Stimulated activated CD4-positive, alpha-beta T cell treated with anti-CD3 and anti-CD28 coated beads, Interleukin-1b, Interleukin-23, amount 100 ng/mL, for 24 hours (primary cell): ENCODE measurements at places on chromosomes 7 and 10.
A peak's percentile ranks its signal among the peaks of the same experiment; 100 is the strongest.

DNA sequence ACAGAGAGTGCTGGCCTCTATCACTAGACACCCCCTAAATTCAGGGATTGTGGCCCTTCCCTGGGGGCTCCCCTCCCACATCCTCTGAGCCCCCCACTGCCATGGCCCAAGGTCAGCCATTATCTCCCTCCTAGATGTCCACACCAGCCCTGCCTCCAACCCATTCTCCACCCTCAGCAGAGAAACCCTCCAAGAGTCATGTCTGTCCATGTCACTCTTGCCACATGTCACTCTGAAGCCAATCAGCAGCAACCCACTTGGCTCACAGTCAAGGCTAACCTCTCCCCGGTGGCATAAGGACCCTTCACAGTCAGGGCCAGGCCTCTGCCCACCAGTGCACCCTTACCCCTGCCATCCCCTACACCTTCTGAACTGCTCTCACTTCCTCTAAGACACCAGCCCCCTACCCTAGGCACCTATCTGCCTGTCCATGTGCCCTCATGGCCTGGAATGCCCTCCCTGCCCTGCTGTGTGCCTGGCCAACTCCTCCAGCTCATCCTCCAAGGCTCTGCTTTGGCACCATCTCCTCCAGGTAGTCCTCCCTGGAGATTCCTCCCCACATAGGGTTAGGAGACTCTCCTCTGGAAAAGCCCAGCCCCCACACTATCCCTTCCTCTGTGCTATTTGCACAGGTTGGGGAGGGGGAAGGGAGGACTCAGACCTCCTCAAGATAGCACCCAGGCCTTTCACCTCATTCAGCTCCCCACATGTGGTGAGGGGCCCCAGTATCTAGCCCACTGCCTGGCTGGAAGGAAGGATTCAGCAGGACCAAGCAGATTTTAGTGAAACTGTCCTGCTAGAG is 83.7 kb downstream of the GRID1 start:
- DNase-seq, result no peak

DNA sequence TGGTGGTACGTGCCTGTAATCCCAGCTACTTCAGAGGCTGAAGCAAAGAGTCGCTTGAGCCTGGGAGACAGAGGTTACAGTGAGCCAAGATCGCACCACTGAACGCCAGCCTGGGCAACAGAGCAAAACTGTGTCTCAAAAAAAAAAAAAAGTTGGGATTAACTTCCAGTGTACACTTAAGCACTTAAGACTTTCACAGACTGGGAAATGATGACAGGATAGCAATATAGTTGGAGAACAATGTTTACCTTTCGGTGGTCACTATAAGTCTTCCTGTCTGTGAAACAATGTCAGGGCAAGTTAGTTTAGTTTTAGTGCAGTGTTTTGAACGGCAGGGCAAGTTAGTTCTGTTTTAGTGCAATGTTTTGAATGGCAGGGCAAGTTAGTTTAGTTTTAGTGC is 130.2 kb downstream of the TPST1 start:
- DNase-seq, result no peak

- no peak for DNase-seq
Measured at GRCh38 chr7:132866144-132866531, 215.8 kb downstream of the CHCHD3 start.

DNA sequence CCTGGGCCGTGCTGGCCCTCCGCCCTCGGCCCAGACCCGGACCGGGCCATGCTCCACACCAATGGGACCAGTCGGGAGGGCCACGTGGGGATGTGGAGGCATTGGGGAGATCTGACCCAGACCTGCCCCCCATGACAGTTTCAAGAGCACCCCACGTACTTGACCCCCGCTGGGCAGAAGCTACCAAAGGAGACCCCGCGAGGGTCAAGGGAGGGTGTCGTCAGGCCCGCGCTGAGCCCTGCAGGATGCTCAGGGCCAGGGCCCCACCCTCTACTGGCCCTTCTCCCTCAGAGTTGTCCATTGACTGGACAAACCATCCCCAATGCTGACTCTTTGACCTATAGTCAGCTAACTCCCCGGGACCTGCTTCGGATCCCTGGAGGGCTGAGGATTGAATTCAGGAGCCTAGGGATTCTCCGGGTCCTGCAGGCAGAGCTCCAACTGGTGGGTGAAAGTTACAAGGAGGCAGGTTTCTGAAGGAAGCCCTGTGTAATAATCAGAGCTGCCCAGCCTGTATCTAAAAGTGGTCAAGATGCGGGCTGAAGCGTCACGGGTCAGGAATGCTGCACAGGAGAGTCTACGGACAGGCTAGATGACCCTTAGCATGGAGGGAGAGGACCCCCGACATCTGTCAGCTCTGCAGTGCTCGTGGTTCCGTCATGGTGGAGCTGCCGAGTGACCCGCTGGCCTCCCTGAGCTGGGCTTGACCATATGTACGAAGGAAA is 498 bp upstream of the CALHM2 start:
- DNase-seq, result no peak

- DNase-seq, result no peak
Measured at GRCh38 chr10:30502266-30503060, 68.5 kb downstream of the MAP3K8 start.

- no peak for DNase-seq
Measured at GRCh38 chr10:3179174-3179573, 6.6 kb upstream of the PITRM1 start.

DNA sequence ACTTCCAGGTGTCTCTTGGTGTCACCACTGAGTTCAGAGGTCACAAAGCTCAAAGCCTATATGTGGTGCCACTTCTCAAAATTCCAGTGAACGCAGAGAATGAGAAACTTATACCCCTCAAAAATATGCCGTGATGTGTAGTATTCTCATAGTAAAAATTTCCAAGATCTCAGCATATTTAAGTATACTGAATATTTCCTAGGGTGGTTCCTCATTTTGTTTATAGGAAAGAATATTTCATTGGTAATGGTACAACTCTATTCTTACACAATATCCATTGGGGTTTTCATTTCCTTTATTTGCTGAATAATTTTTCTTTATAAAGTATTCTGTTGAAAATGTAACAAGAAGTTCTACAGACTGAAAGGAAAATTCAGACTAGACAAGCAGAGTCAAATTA is 58.9 kb upstream of the ADO start:
- no peak for DNase-seq

GRCh38 chr7:130841416-130841815 is 107.4 kb upstream of the KLF14 start:
- DNase-seq, result no peak

GRCh38 chr7:135731-136645 is 56.4 kb upstream of the FAM20C start:
- DNase-seq, result no peak

- DNase-seq, result no peak
Measured at GRCh38 chr10:50567384-50567783, 56.4 kb downstream of the SGMS1 start.

- DNase-seq, result no peak
Measured at GRCh38 chr10:34145715-34146114, 669.4 kb downstream of the PARD3 start.

DNA sequence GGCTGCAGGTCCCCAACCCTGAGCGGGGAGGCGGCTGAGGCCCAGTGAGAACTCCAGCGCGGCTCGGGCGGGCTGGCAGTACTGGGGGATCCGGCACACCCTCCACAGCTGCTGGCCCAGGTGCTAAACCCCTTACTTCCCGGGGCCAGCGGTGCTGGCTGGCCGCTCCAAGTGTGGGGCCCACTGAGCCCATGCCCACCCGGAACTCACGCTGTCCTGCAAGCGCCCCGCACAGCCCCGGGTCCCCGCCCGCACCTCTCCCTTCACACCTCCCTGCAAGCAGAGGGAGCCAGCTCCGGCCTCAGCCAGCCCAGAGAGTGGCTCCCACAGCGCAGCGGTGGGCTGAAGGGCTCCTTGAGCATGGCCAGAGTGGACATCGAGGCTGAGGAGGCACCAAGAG is 25.0 kb downstream of the RNF133 start:
- no peak for DNase-seq

GRCh38 chr7:66877577-66878300 is 43.3 kb upstream of the TMEM248 start:
- DNase-seq, result no peak

DNA sequence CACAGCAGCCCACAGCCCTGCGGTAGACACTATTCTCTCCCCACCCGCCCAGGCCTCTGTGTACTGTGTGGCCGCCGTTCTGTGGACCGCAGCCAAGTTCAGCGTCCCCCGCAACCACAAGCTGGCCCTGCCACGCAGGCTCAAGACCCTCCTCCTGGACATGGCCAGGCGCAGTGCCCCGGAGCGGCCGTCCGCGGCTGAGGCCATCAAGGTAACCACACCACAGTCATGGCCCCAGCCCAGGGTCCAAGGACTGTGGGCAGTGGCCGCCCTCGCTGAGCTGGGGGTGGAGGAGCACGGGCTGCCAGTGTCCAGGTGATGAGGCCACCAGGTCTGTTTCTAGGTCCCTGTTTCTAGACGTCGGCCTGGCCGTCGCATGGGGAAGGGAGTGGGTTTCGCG is 34.4 kb upstream of the UTF1 start:
- DNase-seq, result no peak

GRCh38 chr10:127813290-127813689 is 76.3 kb downstream of the FOXI2 start:
- DNase-seq, result no peak

GRCh38 chr10:70296406-70296899 is 12.6 kb upstream of the NPFFR1 start:
- DNase-seq, result no peak

- no peak for DNase-seq
Measured at GRCh38 chr7:110157631-110158362, 933.1 kb upstream of the LRRN3 start.

- no peak for DNase-seq
Measured at GRCh38 chr10:87771871-87772500, 46.0 kb downstream of the ATAD1 start.

DNA sequence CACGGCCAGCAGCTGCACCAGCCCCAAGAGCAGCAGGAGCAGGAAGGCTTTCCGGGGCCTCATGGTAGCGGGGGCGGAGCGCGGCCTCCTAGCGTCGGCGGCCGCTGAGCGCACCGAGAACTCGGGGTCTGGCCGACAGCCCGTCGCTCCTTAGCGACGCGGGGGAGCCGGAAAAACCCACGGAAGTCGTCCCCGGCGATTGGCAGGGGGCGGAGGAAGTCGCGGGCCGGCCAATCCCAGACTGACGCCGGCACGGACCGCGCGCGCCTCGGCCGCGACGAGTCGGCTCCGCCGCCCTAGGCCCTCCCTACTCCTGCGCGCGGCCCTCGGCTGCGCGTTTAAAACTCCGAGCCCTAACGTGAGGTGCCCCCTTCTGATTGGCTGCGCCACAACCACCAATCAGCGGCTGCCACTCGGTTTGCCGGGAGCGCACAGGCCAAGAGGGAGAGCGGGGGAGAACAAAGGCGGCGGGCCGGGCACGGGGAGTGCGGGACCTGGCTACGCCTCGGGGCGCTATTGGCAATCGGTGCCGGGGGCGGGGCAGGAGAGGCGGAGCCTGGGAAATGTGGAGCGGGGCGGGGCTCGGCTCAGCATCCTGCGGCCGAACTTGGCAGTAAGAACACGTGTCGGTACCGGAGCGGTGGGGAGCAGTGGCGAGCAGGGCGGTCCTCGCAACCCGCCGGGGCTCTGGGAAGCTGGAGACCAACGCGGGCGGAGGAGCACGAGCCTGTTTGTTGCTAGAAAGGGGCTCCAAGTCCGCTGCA is at the start of gene PDIA4:
PDIA4 (minus strand) TSS at position 160 of the 764 bp plus-strand sequence; CDS start at position 63, 97 bp downstream.
- peak; percentile 100 for DNase-seq

- no peak for DNase-seq
Measured at GRCh38 chr7:75814407-75814947, 871 bp upstream of the CCL24 start.

GRCh38 chr7:74271742-74272141 is 17.5 kb upstream of the CLIP2 start:
- DNase-seq, result no peak

GRCh38 chr7:47256016-47256415 is 325.9 kb downstream of the TNS3 start:
- no peak for DNase-seq

- DNase-seq, result no peak
Measured at GRCh38 chr7:13911909-13912308, 77.6 kb downstream of the ETV1 start.

- no peak for DNase-seq
Measured at GRCh38 chr7:6246251-6246917, 26.0 kb downstream of the CYTH3 start.

- DNase-seq, result no peak
Measured at GRCh38 chr10:131706476-131706875, 194.3 kb upstream of the PPP2R2D start.
